ENCODE measurements at places on chromosomes 3 and 15.

DNA sequence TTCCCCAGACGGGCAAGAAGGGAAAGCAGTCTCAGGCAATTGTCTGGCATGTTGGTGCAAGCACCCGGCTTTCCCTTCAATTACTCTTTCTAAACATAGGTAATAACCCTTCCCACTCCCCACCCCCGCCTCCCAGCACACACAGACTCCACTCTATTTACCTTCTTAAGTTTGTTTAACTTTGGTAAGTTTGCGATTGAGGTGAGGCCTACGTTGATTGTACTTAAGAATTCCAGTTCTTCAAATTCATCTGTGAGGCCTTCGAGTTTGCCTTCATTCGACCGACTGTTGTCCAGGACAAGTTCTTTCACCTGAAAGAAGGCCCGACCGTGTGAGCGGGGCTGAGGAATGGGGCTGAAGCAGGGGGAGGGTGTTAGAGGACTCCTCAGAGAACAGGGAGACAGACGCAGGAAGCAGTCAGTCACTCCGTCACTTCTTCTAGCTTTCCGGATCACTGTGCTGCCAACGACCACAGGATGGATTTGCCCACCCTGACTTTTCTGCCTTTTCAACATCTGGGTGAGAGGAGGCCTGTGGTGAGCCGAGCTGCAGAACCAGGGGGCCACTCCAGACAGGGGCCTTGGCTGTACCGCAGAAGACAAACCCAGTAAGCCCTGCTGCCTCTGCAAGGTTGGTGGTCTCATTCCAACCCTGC is 33.0 kb downstream of the ANP32A start:
- no peak for DNase-seq

GRCh38 chr15:100973351-100974111 is 54.4 kb downstream of the LRRK1 start:
- DNase-seq, result peak; percentile 4

- no peak for DNase-seq
Measured at GRCh38 chr3:38992117-38992760, 59.5 kb downstream of the SCN11A start.

DNA sequence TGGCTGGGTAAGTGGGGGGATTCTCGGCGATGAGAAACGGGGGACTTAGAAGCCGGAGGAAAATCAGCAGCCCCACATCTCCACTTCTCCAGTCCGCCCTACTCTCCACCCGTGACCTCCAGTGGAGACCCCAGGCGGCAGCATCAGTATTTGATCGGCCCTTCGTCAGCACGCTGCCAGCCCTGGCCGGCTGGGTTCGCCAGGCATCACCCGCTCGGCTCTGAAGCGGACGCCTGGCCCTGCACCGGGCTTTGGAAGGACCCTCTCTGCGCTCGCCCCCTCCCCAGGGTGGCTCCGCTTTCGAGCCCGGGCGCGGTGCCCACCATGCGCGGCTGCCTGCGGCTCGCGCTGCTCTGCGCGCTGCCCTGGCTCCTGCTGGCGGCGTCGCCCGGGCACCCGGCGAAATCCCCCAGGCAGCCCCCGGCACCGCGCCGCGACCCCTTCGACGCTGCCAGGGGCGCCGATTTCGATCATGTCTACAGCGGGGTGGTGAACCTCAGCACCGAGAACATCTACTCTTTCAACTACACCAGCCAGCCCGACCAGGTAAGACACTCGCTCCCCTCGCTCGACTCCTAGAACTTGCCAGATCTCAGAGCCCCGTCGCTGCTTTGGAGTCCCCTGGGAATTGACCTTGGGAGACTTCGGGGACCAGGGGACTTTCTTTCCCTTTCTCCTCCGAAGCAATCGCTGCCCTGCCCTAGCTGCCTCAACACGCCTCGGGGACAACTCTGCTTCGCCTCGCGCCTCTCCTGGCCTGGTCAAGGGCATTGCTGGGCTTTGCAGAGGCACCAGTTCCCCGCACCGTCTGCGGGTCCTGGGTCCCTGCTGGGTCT is 561 bp downstream of the SIDT1 start:
- peak; percentile 63 for DNase-seq

GRCh38 chr3:172876297-172876696 is 125.8 kb downstream of the ECT2 start:
- DNase-seq, result no peak

GRCh38 chr3:157204431-157204830 is 44.5 kb upstream of the CCNL1 start:
- no peak for DNase-seq

DNA sequence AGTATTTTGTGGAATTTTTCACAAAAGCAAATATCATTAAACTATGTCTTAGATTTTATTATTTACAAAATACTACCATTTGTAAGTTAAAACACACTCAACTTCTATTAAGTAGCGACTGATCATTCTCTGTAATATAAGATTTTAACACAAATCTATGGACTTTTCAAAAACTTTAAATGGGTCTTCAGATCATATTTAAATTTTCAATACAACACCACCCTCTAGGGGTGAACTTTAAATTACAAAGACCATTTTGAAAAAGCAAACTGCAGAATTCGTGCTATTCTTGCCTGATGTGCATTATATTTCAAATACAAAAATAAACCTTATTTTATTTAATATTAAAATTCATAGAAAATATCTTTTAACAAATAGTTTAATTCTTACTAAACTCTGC is 8.2 kb upstream of the VGLL4 start:
- DNase-seq, result no peak

DNA sequence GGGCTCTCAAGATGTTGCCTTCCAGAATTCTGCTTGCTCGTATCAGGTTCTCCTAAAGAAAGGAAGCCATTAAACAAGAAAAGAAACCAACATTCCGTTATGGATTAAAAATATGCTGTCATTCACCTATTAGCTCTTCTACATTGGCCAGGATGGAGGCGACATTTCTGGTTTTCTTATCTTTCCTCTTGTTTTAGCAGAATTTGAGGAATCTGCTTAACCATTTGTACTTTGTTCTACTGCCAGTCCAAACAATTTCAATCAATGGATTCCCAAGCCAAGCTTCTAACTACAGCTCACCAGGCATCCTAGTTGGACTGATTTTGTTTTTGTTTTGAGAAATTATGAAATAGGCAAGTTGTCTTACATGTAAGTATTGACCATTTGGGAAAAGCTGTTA is 164.6 kb upstream of the TSC22D2 start:
- DNase-seq, result no peak

DNA sequence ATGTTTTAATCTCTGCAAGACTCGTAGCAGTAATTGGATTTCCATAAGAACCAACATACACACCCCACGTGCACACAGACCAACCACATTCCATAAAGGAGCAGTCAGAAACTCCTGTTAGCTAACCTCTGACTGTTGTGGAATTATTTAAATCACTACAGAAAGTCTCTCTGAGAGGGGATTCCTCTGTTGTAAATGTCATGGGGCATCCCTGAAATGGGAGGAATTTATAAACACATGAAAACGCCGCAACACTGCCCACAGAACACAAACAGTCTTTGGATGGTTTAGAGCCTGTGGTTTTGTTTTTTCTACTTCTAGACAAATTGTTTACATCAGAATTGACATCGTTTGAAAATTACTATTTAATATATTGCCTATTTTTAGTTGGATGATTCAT is 740.1 kb upstream of the GRM7 start:
- no peak for DNase-seq

DNA sequence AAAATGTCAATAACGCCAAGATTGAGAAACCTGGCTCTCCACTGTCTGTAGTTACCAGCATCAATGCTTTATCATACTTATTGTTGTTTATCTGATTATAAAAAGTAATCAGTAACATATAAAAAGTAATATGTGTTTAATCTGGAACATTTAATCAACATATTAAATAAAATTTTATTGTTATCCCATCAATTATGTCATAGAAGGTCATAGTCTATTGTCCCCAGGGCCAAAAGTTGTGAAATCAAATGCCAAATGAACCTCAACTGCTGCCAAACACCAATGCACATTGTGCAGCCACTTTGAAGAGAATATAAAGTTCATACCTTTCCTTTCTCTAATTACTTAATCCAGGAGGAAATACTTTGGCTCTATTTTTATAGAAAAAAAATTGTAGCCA is 106.6 kb downstream of the EOMES start:
- no peak for DNase-seq

- DNase-seq, result no peak
Measured at GRCh38 chr3:42712688-42713372, 10.2 kb upstream of the HHATL start.

DNA sequence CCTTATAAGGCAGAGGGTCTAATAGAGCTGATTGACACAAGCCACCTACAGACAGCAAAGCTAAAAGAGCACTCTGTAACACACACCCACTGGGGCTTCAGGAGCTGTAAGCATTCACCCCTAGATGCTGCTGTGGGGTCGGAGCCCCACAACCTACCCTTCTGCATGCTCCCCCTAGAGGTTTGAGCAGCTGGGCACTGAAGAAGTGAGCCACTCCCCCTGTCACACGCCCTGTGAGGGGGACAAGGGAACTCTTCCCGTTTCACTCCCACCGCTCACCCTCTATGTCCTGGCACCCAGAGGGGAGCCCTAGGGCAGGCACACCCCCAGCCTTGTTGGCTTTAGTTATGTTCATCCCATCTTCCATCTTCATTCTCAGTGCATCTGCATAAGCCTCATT is 9.4 kb upstream of the CSTA start:
- no peak for DNase-seq

DNA sequence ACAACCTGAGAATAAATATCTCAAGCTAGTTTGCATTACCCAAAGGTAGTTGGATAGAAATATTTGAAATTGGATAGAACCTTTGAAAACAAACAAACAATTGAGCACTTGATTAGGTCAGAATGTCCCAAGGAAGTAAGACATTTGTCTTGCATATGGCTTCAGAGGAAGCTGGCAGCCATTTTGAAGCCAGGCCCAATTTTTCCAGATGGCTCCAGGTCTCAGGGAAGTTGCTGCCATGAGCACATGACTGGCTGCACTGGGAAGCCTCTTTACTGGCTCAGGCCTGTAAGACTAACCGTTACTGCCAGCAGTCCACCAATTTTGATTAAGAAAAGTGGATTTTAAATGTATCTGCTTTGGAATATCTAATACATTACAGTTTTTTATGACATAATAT is 448.9 kb upstream of the DPH6 start:
- no peak for DNase-seq

DNA sequence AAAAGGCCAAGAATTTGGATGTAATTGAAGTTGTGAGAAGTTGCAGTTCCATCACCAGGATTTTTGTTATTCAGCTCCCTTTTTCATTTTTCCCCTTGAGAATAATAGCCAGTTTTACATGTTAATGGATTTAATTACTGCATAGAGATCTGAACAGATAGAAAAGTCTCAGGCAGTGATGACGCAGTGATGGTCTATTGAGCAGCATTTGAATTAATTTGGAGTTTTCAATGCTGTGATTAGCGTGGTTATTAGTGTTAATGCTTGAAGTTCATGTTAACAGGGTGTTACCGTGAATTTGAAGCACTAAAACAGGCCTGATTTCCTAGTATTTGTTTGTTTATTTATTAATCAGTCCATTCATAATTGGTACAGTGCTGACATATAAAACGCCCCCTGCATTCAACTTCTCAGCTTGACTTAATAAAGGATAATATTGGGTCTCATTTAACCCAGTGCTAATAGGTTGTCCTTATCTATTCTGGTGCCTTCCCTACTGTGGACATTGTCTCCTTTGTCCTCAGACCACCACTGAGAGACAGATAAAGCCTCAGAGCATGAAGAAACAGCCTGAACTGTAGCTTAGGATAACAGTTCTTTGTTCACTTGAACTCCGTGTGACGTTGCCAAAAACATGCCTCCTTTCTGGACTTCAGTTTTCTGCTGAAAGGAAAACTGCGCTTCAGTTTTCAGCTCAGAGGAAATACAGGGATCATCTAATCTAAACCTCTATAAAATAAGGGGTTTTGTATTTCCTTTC is 82.4 kb downstream of the RTP4 start:
- DNase-seq, result no peak

- DNase-seq, result no peak
Measured at GRCh38 chr3:121637922-121638321, 22.8 kb downstream of the HCLS1 start.

GRCh38 chr3:4531478-4532025 is 38.4 kb downstream of the ITPR1 start:
- no peak for DNase-seq

DNA sequence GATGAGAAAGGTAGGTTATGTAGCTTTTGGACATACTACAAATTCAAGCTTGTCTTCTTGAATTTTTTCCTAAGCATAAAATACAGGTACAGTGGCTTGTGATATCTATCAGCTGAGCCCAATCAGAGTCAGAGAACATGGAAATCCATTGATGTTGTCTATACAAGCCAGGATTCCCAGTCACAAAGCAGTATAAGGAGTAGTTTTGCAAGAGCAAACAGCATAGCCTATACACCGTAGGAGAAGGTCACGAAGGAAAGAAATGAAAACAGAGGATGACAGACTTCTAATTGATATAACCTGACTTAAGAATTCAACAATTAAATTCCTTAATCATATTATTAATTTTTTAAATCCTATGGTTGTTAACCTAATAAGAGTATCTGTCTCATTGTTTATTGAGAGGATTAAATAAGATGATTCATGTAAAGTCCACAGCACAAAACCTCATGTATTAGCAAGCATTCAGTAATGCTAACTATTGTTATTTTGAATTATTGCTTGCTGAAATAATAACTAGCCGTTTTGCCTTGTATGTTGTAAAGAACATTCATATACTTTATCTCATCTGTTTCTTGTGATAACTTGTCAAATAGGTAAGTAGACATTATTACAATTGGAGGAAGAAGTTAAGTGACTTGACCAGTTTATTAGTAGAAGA is 276.6 kb upstream of the ZPLD1 start:
- DNase-seq, result no peak

- DNase-seq, result no peak
Measured at GRCh38 chr3:94440767-94441493, 378.1 kb downstream of the NSUN3 start.

DNA sequence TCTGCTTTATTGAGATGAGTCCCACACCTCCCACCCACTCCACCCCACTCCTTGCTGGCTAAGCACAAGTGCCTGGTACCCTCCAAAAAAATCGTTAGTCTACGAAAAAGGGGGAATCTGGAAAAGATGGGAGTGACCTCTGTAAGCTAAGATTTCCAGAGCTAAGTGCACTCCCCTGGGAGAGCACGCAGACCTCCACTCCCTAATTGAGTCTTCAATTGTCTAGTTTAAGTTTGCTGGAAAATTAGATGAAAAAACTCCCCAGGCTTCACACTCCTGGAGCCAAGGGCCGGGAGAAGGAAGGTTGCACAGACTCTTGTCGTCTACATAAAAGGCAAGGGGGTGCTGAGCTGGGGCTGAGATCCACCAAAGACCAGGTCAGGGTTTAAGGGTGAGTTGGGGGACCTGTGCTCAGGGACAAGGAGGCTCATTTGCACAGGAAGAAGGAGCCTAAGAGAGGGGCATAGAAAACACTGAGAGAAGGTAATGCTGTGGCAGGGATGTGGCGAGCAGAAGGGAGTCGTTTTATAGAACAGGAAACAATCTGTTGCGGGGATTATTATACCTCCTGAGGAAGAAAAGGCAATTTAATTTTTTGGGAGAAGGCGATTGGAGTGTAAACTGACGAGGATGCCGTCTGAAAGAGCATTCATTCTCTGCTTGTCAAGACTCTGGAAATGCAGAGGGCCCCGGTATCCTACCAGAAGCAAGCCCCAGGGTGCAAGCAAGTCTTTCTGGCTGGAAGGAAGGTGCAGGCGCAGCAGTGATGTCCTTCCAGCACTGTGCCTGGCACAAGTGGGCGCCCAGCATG is 126.5 kb upstream of the DLG1 start:
- no peak for DNase-seq

Data from stimulated activated naive CD8-positive, alpha-beta T cell treated with anti-CD3 and anti-CD28 coated beads, Interleukin-15, amount 100 ng/mL, for 72 hours (primary cell).